ENCODE measurements at places on chromosomes 4 and X.

DNA sequence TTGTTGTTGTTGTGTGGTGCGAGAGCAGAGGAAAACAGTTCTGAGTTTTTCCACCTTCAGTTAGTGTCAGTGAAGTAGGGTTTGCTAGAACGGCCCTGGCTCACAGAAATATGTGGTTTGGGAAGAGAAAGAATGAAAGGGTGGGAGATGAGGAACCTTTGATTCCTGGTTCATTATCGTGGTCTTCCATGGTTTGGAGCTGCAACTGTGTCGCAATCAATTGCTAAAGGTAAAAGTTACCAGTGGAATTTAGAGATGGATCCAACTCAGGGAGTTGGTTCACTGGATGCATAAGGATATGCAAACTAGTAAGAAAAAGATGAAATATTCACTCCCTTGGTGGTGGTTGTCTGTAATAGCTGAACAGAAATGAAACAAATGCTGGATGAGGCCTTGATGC is 35.6 kb upstream of the GPR34 start:
- no peak for DNase-seq

DNA sequence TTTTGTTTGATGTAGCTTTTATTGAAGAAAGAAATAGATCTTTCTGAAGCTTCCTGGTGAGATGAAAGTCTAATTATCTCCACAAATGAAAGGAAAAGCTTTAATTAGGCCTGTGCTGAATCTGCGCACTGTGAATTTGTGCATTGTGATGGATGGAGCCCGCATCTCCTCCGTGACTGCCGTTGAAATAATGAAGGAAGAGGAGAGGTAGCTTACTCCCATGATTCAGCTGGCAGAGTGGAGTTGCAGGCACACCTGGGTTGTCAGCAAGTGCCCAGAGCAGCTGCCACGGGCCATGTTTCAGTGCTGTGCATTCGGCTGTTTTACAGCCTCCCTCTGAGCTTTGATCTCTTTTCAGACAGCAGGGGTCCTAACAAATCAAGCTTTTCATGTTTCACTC is 735.3 kb upstream of the TENM3 start:
- no peak for DNase-seq

DNA sequence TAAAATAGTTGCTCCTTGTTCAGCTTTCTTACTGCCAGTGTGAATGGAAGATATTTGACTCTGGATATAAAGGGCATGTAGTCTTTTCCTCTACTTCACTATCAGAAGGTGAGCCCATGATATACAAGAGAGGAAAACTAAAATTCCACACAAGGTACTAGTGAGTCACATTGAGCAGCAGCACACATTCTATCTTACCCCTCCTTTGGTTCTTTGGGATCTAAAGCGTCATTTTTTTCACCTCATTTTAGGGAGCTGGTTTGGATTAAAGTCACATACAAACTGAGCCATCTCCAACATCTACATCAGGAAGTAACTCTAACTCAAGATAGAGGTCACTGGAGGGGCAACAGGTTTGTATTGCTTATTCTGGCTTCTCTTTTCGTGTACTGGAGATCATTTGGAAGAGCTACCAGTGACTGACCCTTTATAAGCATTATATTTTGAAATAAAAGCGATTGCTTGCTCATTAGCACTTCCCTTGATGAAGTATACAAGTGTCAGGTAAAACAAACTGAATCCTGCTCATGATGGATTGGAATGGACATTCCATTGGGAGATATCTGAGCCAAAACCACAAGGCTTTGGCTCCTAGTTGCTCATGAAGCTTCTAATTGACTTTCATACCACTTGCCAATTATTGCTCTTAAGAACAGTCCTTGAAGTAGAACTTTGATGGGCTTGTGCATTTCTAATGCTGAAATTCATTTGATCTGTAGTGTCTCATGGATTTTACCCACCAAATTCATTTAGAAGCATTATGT is 124.1 kb downstream of the SPCS3 start:
- DNase-seq: no peak

- DNase-seq: no peak
These were observed 748 bp downstream of the CFP start for GRCh38 chrX:47628982-47629381.

DNA sequence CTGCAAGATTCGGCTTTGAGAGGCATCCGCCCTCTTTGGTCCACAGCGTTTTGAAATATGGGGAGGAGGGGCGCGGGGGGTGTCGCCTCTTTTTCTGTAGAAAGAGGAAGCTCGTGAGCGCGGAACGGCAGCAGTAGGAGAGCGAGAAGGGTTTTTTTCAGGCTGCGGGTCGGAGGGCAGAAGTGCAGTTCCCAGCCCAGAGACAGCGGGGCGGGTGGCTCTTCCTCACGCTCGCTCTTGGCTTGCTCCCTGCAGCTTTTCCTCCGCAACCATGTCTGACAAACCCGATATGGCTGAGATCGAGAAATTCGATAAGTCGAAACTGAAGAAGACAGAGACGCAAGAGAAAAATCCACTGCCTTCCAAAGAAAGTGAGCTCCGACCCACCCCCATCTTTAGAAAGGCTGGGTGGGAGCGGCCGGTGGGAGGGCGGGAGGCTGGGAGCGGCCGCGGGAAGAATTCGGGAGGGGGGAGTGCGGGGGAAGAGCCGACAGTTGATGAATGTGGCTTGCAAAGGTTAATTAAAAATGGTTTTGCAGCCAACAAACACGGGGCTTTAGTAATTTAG is 1.2 kb downstream of the TMSB4X start:
- peak; percentile 46 for DNase-seq

GRCh38 chr4:143337600-143338287 is 1.1 kb downstream of the GAB1 start:
- DNase-seq: peak; percentile 42

- DNase-seq: no peak
These were observed 136.5 kb downstream of the NR3C2 start for GRCh38 chr4:148305751-148306150.

GRCh38 chrX:46918434-46918833 is 6.2 kb downstream of the JADE3 start:
- DNase-seq: no peak

- DNase-seq: no peak
These were observed 634 bp upstream of the PLXNB3 start for GRCh38 chrX:153763298-153763932.

DNA sequence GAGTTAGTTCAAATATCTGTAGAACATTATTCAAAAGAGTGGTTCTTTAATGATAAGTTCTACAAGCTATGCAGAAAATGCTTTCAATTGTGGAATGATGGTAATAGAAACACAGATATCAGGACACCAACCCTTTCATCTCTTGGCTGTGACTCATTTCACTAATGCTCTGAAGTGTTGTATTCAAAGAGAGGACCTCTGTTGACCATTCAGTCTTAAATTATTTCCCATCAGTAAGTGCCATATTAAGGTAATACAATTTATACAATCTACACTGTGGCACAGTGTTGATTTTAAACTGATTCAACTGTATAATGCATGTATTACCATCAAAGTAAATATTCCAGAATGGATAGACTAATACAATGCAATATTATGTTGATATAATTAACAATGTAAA is 289.0 kb upstream of the ADGRL3 start:
- DNase-seq: no peak

DNA sequence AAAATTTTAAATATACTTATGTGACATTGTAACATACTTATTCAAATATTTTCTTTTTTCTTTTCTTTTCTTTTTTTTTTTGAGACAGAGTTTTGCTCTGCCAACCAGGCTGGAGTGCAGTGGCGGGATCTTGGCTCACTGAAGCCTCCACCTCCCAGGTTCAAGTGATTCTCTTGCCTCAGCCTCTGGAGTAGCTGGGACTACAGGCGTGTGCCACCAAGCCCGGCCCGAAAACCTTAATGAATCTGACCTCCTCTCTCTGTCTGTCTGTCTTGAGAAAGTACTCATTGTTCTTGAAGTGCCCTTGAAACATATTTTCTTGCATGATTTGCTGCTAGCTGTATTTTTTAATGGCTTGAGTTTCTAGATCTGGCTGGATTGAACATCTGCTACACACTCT is 136.8 kb downstream of the ANAPC4 start:
- DNase-seq: no peak

GRCh38 chrX:30538271-30538670 is 39.3 kb downstream of the TASL start:
- DNase-seq: no peak

GRCh38 chrX:106220177-106220576 is 52.1 kb downstream of the PWWP3B start:
- no peak for DNase-seq

- DNase-seq: no peak
These were observed 6.1 kb upstream of the HCCS start for GRCh38 chrX:11105080-11105479.

GRCh38 chr4:73734530-73735001 is 5.8 kb upstream of the CXCL8 start:
- DNase-seq: no peak

- no peak for DNase-seq
These were observed 53.8 kb upstream of the TRPC5OS start for GRCh38 chrX:111822191-111822590.

DNA sequence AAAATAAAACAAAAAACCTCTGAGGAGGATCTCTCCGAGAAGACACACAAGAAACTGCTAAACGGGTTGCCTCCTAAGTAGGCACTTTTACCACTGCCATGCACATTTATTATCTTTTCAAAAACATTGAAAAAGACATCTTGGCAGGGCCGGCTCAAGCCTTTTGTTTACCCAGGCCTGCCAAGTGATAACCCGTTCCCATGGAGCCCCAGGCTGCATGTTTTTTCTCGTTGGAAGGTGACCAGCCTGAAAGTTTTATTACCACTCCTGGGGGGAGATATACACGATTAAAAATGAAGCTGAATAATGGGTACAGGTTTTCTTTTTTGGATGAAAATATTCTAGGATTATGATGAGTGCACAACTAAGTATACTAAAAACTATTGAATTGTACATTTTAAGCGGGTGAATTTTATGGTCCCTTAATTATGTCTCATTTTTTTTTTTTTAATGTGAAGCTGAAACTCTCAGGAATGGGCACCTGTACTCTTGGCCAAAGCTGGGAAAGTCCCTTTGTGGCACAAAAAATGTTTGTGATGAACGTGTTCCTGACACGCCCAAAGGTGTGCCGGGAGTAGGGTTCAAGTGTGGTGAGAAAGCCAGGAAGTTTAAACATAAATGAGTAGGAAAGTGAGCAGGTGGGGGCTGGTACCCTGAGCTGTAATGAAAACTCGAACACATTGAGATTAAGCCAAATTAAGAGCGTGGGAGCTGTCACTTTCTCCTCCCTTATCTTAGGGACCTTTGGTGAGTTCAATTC is 1.5 kb upstream of the MAP7D2 start:
- no peak for DNase-seq

Data from cerebellar cortex (tissue), 1 donor.